ENCODE measurements at places on chromosomes 1 and 21. TPM values are rescaled to one million over a fixed set of nuclear protein-coding genes. Genes with fewer than 3 reads are reported as not detected.

- no peak for DNase-seq
Measured at GRCh38 chr21:24705201-24705600, 902.1 kb downstream of the MRPL39 start.

- DNase-seq, result no peak
Measured at GRCh38 chr21:19440792-19441655, 1037.4 kb upstream of the TMPRSS15 start.

DNA sequence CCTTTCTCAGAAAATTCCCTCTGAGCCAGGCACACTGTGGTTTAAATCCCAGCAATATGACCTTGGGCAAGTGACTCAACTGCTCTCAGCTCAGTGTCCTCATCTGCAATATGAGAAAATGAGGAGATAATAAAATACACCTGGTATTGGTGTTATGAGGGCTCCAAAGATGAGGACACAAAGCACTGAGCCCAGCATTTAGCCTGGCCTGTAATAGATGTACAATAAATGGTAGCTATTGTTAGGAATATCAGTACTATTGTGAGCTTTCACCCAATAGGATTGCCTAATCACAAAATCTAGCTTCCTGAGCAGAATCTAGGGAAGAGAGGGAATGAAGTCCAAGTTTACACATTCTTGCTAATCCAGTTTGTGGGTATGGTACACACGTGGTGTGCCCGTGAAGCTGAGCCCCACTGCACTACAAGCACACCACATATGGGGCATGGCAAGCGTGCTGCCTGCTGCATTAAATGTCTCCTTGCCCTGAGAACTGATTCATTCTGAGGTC lies 24.3 kb upstream of the SLC30A1 start:
- DNase-seq, result no peak

DNA sequence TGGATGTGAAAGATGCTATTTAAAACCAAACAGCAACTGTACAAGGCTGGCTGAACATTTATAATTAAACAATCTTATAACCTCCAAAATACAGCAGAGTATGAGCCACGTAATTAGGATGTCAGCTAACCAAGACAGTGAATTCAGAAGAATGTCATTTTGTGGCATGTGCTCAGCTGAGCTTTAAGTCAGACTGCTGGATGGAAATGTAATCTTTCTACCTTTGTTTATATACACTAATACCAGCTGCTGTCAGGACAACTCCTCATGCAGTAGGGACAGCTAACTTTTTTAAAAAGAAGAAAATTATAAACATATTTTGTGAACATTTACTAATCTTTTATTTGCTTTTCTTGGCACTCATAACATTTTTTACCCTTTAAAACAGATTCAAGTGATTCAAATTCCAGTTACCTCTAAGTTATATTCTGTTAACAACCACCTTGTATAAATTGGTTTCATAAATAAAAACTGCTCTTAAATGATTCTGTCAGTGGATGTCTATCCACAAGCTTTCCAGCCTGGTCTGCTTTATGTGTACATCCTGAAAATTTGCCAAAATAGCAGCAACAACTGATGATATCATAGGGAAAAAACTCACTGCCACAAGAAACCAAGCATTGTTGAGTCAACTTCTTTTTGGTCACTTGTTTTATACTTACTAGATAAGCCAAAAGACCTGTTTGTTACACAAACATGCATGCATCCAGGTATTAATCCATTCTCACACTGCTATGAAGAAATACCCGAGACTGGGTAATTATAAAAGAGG lies 36.1 kb downstream of the DPH5 start:
- no peak for DNase-seq

DNA sequence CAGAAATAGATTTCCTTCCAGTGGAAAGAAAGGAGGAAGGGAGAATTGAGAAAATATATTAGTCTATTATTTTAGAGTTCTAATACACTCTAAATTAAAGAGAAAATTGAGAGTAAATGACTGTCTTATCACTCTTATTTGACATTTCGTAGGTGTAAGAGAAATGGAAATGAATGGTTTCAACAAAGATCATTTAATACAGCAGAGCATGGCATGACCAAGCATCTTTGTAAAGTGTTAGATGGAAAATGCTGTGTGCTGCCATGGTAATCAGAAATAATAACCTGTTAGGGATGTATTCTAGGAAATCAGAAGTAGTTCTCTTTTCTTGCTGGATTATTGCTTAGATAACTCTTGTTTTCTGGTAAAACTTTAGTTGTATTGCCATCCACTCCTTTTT lies 90.9 kb downstream of the GIPC2 start:
- DNase-seq, result no peak

MMP23B gene
- 43.2 TPM for polyA plus RNA-seq

All from left renal cortex interstitium (tissue), 4 donors.